ENCODE measurements at places on chromosomes 4 and X. TPM values are rescaled to one million over a fixed set of nuclear protein-coding genes. Genes with fewer than 3 reads are reported as not detected.

MAGEB17 gene
- total RNA-seq: not detected

GRCh38 chrX:6849716-6850414 lies 297.6 kb upstream of the STS start:
- DNase-seq: no peak

DNA sequence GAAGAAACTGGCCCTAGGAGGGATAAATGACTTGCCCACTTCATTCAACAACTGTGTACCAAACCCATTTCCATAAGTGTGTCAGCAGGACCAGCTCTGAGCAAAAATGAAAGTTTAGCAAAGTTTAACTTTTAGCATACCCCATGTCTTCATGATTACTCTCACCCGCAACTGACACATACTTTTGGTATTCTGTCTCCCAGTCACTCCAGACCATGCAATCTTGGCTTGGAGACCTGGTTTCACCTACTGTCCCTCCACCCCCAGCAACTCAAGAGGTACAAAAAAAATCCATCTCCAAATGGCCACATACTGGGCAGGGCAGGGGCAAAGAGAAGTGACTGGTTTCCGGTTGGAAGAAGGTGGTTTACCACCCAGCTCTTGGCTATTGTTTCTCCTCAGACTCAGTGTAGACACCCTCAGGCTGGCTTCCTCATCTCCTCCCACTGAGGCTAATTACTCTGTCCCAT lies 79.8 kb downstream of the RLIM start:
- DNase-seq: no peak

CT47B1 gene
- not detected for total RNA-seq

MMAA gene
- total RNA-seq: 5.0 TPM

- DNase-seq: no peak
These were observed 2.7 kb downstream of the FOXO4 start for GRCh38 chrX:71098302-71098701.

TSPAN7 gene
- 0.29 TPM for total RNA-seq

DNA sequence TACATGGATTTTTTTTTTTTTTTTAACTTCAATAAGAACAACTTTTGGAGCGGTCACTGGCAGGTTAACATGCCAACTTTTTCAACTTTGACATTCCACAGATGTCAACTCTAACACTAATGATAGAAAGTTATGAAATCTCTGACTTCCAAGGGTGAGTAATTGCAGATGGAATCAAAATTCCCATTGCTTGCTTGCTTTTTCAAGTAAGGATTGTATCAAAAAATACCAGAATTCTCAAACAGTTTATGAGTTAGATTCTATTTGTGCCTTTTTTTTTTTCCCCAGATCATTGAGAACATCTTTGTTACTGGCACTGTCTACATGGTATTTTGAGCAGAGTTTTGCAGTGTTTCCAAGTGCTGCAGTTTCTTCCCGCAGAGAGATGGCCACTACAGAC lies 50.3 kb upstream of the OTUD4 start:
- DNase-seq: peak; percentile 75

DNA sequence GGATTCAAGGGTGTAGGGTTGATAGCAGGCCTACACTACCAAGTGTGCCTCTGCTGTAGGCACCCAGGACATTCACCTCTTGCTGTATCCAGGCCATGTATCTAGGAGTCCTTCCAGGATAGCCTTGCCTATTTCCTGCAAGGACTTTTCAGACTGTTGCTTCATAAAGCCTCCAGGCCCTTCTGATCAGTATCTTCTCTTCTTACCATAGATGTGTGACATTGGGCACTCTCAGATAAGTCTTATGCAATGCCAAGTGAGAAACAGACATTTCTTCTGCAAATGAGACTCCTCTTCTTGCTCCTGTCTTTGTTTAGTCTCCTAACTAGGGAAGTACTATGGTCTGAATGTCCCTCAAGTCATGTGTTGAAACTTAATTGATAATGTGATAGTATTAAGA lies 386.8 kb downstream of the ANKRD50 start:
- no peak for DNase-seq

SERPINA7 gene
- not detected for total RNA-seq

- no peak for DNase-seq
These were observed 5.6 kb downstream of the MAOB start for GRCh38 chrX:43876680-43877079.

GRCh38 chr4:149785696-149786431 lies 29.8 kb downstream of the IQCM start:
- DNase-seq: no peak

GRCh38 chr4:172736046-172736445 lies 432.6 kb upstream of the GALNT7 start:
- DNase-seq: no peak

PPBP gene
- 0.36 TPM for total RNA-seq

- DNase-seq: no peak
These were observed 41.7 kb downstream of the ITM2A start for GRCh38 chrX:79325263-79325958.

DNA sequence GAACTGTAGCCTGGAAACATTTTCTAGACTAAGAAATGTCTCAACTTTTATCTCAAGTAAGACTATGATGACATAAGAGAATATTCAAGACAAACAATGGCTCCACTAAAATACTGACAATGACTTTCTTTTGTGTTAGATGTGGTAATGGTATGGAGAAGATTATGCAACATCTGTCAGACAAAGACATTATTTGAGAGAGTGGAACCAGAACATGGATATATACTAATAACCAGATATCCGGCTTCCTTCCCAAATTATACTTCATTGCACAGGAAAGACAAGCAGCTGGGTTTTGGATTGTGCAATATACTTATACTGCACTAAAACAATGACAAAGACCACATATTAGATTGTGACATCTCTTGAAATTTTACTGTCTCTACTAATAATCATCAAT lies 290.8 kb upstream of the GIMD1 start:
- no peak for DNase-seq

TCP11X2 gene
- not detected for total RNA-seq

GRCh38 chrX:1534301-1535168 lies 2.5 kb downstream of the P2RY8 start:
- no peak for DNase-seq

ARHGAP4 gene
- total RNA-seq: 0.88 TPM

- DNase-seq: peak; percentile 85
These were observed 110.7 kb downstream of the PSAPL1 start for GRCh38 chr4:7323872-7324650.

- no peak for DNase-seq
These were observed 590.0 kb downstream of the BCOR start for GRCh38 chrX:39507617-39508299.

WNK3 gene
- 1.1 TPM for total RNA-seq

DNA sequence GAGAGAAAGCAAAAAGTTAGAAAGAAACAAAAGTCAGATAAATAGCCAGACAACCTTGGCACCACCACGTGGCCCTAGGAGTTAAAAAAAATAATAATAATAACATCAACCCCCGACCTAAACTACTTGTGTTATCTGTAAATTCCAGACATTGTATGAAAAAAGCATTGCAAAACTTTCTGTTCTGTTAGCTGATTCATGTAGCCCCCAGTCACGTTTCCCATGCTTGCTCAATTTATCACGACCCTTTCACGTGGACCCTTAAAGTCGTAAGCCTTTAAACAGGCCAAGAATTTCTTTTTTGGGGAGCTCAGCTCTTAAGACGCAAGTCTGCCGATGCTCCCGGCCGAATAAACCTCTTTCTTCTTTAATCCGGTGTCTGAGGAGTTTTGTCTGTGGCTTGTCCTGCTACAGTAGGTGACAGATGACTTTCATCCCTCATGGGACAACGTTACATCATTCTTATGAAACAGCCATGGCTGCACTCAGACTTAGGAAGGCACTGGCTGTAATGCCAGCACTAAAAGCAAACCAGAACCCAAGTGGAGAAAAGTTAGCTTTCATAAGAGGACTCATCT lies 520 bp downstream of the ACOX3 start:
- no peak for DNase-seq

DNA sequence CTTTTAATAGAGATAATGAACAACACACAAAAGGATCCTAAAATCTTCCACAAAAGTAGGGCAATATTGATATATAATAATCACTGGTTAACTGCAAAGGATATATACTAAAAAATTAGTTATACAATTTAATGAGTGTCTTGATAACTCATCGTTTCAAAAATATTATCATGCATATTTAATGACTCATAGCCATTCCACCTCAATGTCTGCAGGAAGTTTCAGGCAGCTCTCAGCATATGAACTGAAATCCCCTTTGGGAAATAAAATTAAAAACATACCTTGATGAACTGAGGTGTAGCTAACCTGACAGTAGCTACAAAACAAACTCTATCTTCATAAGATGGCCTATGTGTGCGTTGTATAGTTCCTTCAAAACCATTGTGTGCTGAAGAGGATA lies 62.9 kb downstream of the TMEM165 start:
- DNase-seq: no peak

SORCS2 gene
- total RNA-seq: 11.5 TPM

DNA sequence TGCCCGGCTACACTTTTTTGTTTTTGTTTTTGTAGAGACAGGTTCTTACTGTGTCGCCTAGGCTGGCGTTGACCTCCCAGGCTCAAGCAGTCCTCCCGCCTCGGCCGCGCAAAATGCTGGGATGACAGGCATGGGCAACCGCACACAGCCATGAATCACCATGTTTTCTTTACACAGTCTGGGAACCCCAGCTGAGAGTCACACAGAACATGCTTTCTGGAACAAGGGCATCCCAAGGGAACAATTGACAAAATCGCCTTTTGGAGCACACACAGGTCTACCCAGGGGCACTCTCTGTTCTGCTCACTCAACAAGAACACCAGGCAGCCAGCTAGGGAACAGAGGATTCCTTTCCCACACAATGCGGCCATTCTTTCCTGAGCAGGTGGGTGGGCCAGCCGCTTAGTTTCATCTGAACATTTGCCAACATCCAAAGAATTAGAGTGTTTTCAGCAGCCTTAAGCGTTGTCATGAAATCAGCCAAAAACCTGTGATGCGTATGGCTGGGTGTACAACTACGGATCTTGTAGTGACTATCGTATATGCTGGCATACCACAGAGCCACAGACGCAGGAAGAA lies 15.7 kb downstream of the PRKX start:
- DNase-seq: no peak

SOX3 gene
- total RNA-seq: not detected

PAGE5 gene
- not detected for total RNA-seq

GUF1 gene
- total RNA-seq: 18.5 TPM

ADH1C gene
- 0.59 TPM for total RNA-seq

PCDH11X gene
- total RNA-seq: under 0.01 TPM

GRCh38 chr4:29734343-29735213 lies 985.6 kb upstream of the PCDH7 start:
- DNase-seq: no peak

AMTN gene
- total RNA-seq: not detected

MAOA gene
- 4.1 TPM for total RNA-seq

GRCh38 chrX:147646949-147647723 lies 264.6 kb upstream of the FMR1 start:
- DNase-seq: no peak

ZNF732 gene
- 0.72 TPM for total RNA-seq
